ENCODE measurements at places on chromosomes 11 and 22.

GRCh38 chr11:73612601-73613140, 14.8 kb upstream of the FAM168A start:
- no peak for DNase-seq

DNA sequence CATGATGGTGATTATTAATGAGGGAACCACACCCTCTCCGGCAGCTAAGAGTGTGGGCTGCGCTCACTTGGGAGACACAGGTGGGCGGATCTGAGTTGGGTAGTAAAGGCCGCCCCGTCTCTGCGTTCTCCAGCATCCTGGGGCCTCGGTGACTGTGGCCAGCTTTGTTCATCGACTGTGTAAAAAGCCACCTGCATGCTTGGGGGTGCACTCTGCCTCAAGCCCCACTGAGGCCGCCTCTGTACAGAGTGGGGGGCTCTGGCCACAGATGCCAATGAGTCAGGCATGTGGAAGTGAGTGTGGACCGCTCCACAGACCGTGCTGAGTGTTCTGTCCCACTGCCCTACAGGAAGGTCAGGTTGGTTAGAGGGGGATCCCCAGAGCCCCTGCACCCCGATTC, 192.7 kb downstream of the SHANK2 start:
- no peak for DNase-seq

GRCh38 chr11:74171997-74172396, 908 bp downstream of the PPME1 start:
- DNase-seq = no peak

GRCh38 chr22:44019846-44020245, 4.3 kb upstream of the PARVB start:
- DNase-seq = no peak

DNA sequence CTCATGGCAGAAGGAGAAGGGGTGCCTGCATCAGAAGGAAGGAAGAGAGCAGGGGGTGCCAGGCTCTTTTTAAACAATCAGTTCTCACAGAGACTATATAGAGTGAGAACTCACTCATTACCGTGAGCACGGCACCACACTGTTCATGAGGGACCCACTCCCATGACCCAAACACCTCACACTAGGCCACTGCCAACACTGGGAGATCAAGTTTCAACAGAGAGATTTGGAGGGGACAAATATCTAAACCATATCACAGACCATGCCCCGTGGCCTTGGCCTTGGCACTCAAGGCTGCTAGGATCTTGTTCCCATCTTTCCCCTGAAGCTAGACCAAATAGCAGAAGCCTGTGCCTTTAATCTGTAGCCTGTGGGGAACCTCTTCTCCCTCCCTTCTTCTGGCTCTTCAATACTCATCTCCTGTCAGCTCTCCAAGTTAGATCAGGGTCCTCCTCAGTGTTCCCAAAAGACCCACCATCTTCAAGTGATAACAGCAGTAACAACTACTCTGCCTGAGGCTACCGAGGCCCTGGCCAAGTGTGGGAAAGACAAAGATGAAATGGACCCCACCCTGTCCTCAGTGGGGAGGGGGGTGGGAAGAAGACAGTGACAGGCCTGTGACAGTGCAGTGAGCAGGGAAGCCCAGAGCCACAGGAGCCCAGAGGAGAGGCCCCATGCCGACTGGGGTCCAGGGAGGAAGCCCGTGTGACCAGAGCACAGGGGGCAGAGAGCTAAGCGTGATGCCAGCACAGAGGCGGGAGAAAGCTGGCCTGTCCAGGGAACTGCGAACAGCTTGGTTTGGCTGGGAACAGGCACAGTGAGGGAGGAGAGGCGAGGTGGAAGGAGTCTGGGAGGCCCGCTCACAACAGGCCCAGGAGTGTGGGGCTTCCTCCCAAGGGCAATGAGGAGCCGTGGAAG, 72.6 kb downstream of the MYO7A start:
- no peak for DNase-seq

DNA sequence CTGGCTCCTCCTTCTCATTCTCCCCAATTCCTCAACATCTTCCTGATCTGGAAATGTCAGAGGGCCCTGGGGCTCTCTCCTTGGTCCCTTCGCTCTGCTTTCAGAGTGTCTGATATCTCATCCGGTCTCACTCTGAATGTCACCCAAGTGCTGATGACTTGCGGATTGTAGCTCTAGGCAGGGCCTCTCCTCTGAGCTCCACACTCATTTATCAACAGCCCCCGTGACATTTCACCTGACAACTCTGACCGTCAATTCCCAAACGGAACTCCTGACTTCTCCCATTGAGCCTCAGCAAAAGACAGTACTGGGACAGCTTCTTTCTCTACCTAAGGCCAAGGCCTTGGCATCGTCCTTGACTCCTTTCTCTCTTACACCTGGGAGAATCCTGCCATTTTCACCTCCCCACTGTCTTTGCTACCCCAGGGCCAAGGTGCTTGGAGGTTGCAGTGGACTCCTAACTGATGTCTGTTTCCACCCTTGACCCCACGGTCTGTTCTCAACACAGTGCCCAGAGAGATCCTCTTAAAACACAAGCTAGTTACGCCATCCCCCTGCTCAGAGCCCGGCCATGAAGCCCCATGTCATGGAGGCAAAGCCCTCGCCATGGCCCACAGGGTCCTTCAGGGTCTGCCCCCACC, 57.5 kb upstream of the THY1 start:
- no peak for DNase-seq

GRCh38 chr11:61923166-61924063, 6.0 kb upstream of the RAB3IL1 start:
- no peak for DNase-seq

DNA sequence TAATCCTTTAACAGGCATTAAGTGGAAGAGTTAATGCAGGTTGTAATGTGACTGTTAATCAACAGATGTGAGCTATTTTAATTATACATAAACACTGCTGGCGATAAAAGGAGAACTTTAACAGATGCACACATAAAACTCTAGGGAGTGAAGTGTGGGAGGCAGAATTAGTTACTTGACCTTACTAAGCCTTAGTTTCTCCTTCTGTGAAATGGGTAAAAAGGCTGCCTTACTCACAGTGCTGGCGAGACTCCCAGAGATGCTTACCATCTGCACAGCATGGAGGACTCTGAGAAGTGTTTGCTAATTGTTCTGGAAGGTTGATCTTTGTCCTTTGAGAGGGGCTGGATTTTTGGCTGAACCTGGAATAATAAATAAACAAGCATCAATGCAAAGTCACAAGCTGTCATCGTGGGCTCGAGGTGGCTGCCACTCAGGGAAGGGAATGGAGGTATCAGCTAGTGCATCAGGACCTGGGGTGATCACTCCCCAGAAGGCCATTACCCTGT, 58.6 kb upstream of the MPEG1 start:
- DNase-seq = no peak

- no peak for DNase-seq
Observed at GRCh38 chr22:50732681-50733080, 5.3 kb upstream of the ACR start.

- DNase-seq = peak; percentile 67
Observed at GRCh38 chr22:20777420-20778177, 3.7 kb downstream of the SERPIND1 start.

- no peak for DNase-seq
Observed at GRCh38 chr11:17073370-17074027, 4.0 kb downstream of the RPS13 start.

DNA sequence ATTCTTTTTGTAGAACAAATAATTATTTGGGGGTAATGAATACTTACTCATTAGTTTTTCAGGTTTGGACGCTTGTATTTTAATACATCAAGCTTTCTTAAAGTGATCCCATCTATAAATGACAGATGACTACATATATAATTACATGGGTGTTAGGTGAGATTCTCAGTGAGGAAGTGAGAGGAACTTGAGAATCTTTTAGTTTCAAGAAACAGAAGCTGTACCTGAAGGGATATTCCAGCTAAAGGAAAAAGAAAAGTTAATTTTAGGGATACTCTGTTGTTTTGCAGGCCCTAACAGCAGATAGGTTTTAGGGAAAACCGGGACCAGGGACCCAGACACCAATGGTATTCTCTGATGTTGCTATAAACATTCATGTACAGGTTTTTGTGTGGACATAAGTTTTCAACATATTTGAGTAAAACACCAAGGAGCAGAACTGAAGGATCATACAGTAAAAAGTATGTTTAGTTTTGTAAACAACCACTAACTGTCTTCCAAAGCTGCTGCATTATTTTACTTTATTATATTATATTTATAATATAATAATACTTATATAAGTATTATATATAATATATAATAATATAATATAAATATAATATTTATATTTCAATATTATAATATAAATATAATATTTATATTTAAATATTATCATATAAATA, 24.1 kb upstream of the PHOX2A start:
- no peak for DNase-seq

GRCh38 chr22:26115266-26115665, 54.0 kb upstream of the SEZ6L start:
- DNase-seq = no peak

- no peak for DNase-seq
Observed at GRCh38 chr22:20552443-20553401, 45.3 kb downstream of the MED15 start.

- DNase-seq = no peak
Observed at GRCh38 chr22:47056776-47057470, 294.5 kb downstream of the TBC1D22A start.

- no peak for DNase-seq
Observed at GRCh38 chr11:19301361-19301760, 60.6 kb upstream of the E2F8 start.

GRCh38 chr11:78789375-78789774, 214.7 kb upstream of the NARS2 start:
- DNase-seq = no peak

DNA sequence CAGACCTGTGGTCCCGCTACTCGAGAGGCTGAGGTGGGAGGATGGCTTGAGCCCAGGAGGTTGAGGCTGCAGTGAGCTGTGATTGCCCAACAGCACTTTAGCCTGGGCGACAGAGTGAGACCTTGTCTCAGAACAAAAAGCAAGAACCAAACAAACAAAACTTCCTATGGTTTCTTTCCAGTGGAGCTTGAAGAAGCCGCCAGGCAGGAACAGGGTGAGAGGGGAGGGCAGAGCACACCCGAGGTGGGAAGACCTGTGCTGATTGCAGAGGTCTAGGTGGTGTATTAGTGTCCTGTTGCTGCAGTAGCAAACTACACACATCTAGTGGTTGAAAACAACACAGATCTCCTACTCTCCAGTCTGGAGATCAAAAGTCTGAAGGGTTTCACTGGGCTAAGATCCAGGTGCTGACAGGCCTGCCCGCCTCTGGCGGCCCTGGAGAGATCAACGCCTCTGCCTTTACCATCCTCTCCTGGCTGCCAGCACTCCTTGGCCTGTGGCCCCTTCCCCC, 10.5 kb downstream of the ARHGEF17 start:
- DNase-seq = no peak
